CD4-positive, alpha-beta T cell treated with Interleukin-4 for 1 hour (primary cell): ENCODE measurements at places on chromosomes 11 and 22.

GRCh38 chr11:47329987-47330931 is 22.2 kb downstream of the MYBPC3 start:
- no peak for DNase-seq

DNA sequence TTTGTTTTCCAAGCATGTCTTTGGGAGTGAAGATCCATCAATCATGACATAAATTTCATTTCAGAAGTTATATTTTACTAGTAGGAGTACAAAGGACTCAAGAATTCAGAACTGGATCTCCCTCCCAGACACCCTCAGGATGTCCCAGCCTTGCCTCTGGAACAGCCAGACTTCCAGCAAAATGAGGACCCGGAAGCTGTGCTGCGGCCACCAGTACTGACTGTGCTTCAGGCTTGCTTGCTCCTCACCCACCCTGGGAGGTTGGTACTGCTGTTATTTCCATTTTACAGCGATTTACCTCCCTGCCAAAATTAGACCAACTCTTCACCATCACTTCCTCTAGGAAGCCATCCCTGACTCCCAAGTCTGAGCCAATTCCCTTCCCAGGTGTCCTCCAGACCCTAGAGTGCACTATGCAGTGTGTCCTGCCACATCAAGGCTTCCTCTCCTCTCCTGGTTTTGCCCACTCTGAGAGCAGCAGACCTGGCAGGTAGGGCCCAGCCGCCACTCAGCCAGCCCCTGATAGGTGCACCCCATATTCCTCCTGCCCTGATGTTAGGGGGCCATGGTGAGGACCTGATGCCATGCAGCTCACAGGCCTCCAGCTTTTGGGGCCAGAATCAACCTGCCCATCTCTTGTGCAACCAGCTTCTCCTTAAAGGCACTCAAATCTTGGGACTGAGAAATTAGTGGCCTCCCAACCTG is 47.3 kb upstream of the WNT7B start:
- DNase-seq, result no peak

DNA sequence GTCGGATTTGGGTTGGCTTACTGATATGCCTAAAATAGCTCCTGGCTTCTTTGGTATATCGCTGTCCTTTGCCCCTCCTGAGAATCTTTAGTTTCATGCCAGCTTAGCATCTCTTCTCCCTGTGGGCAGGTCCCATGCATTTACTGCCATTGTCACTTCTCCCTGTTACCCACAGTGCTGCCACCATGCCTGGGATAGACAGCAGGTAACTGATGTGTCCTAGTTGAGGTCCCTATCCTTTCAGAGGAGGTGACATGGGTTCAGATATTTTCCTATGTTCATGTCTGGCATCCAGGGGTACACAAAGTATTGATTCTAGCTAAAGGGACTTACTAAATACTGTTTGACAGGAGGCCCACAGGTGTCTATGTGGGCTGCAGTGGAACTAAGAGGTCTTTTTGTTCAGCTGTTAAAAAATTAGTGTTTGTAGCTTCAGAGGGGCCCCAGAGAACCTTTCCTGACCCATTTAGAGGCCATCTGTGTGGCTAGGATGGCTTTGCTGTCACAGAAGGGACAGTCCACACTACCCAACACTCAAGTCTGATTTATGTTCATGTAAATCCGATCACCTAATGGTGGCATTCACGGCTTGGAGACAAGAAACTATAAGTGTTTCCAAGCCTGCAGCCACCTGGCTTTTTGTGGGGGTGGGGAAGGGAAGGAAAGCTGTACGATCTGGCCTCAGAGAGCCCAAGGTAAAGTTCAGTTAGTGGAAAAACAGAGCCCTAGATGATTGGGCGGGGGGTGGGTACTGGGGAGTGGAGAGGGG is 8.5 kb downstream of the TIMP3 start:
- no peak for DNase-seq

- no peak for DNase-seq
Measured at GRCh38 chr11:57315491-57315890, 9.3 kb downstream of the TNKS1BP1 start.

GRCh38 chr22:16960884-16961249 is 47.2 kb downstream of the GAB4 start:
- DNase-seq, result no peak

- DNase-seq, result no peak
Measured at GRCh38 chr11:81246941-81247340, 1486.7 kb downstream of the FAM181B start.

GRCh38 chr22:39997421-39997820 is 2.7 kb downstream of the FAM83F start:
- DNase-seq, result no peak

DNA sequence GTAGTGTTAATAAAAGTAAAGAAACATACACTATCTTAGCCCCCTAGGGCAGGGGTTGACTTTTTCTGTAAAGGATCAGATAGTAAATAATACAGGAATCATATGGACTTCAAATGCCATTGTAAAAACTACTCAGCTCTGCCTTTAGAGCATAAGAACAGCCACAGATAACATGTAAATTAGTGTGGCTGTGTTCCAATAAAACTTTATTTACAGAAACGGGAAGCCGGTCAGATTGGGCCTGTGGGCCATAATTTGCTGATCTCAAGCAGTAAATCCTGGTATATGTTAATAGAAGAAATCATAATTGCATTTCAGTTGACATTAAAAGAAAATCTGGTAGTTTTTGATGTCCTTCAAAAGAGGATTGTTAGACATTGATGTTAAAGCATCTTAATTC is 76.5 kb downstream of the ZC3H12C start:
- no peak for DNase-seq

DNA sequence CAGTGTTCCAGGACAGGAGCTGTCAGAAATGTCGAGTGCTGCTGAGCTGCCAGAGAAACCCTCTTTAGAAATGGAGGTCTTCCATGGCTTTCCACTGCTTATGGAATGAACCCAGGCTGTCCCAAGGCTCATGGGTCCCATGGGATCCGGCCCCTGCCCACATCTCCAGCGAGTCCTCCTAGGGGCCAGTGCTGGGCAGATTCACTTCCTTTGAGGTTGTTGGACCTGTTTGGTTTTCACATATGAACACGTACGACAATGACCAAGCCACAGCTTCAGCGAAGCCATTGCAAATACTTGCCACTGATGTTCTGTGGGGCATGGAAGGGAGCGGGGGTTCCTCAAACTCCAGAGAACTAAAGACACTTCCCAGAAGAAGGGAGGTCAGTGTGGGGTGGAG is 483.3 kb downstream of the TBC1D22A start:
- no peak for DNase-seq

- no peak for DNase-seq
Measured at GRCh38 chr22:50671641-50672040, 982 bp upstream of the SHANK3 start.

- DNase-seq, result no peak
Measured at GRCh38 chr11:46296528-46297448, 19.3 kb downstream of the CREB3L1 start.

DNA sequence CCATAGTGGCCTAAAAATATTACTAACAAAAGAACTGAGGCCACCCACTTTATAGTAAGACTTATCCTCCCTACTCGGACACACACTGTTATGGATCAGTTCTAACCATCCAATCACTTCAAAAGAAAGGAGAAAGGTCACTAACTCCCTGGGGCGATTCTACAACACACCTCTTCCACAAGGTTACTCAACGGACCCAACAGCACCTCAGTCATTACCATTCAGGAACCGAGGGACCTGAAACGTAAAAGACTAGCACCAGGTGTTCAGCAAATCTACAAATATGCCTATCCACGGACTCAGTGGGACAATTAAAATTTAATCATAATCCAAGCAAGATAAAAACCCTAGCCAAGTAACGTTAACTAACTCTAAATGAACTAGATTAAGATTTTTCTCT is 1.6 kb downstream of the HNRNPUL2 start:
- DNase-seq, result no peak

GRCh38 chr11:454801-455565 is 4.9 kb downstream of the PTDSS2 start:
- no peak for DNase-seq

GRCh38 chr22:43185860-43186261 is 1.1 kb downstream of the TTLL12 start:
- DNase-seq, result no peak

DNA sequence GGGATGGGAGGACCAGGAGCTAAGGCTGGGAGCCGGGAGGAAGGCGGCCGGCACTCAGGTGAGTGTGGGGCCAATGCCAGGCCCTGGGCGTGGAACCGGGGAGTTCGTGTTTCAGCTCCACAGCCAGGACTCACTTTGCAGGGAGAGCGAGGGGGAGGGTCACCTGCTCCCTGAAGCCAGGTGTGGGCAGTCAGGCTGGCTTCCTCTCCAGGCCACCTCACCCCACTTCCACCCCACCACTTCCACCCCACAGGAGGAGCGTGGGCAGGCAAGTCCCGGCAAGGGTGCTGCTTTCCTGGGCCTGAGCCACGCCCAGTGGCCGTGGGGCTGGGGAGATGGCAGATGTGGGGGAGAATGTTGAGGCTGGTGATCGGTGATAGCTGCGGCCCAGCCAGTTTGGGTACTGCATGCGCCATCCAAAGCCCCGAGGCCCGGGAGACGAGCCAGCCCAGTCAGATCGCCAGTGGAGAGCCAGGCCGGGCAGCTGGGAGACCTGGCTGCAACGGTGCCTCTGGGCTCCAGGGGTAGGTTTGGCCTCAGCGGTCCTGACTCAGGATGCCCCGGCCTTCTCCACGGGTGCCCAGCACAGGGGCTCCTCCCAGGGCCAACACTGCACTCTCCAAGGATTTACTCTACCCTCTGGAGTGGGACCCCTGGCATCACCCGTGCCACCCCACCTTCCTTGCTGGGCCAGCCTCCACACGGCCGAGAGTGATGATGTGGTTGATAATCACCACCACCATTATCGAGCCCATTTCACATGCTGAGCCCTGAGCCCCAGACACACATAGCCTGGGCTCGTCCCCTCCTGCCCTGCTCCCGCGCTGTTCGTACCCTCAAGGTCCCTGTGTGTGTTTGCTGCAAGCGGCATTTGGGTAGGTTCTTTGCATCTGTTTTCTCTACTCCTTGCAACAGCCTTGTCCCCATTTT is 93.8 kb downstream of the WNT7B start:
- DNase-seq, result no peak

GRCh38 chr11:96130061-96130620 is 206.2 kb upstream of the MTMR2 start:
- no peak for DNase-seq

DNA sequence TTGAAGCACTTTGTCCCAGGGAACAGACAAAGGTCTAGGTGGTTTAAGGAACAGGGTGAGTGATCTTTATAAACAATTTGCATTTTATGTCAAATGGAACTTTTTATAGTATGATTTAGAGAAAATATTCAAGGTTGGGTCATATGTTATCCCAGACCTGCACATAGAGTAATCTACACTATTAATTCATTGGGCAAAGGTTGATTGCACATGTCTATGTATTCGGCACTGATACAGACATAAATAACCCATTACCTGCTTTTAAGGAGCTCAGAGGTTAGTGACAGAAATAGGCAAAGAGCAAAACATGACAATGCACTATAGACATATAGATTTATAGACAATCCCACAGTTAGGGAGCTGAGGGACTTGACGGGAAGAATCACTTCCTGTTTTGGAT is 141.5 kb upstream of the UBASH3B start:
- no peak for DNase-seq
